ENCODE measurements at places on chromosomes 12 and 14. TPM values are rescaled to one million over a fixed set of nuclear protein-coding genes. Genes with fewer than 3 reads are reported as not detected.

Gene PRH2
- total RNA-seq = not detected

Gene TUBA1B
- total RNA-seq = 2,161 TPM

Gene GPRC5D
- total RNA-seq = not detected

Gene RPL6
- total RNA-seq = 1,174 TPM

Gene KRT71
- total RNA-seq = not detected

Gene LRP1-AS
- not detected for total RNA-seq

Gene PTPRR
- not detected for total RNA-seq

Gene KRT2
- 0.09 TPM for total RNA-seq
